ENCODE measurements at places on chromosomes 6 and 20.
A peak's percentile ranks its signal among the peaks of the same experiment; 100 is the strongest.

- DNase-seq = no peak
Measured at GRCh38 chr20:44065401-44066340, 121.3 kb downstream of the JPH2 start.

GRCh38 chr6:11653028-11653583 is 115.6 kb downstream of the TMEM170B start:
- no peak for DNase-seq

DNA sequence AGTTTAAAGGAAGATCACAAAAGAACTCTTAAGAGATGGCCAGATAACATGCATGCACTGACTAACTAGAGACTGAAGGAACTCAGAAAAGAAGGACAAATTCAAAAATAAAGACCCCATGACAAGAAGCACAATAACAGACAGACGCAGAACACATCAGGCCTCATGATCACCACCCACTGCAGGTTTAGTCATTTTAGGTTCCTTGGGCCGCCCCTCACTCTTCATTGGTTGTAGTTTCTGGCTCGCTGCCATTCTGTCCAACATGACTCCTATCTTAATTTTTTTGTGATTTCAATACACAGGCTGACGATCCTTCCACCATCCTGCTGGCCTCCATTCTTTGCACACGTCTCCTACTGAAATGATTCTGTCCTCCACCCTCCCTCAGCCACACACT is 21.6 kb downstream of the STX7 start:
- no peak for DNase-seq

- DNase-seq = no peak
Measured at GRCh38 chr6:151904631-151905030, 97.1 kb downstream of the ESR1 start.

DNA sequence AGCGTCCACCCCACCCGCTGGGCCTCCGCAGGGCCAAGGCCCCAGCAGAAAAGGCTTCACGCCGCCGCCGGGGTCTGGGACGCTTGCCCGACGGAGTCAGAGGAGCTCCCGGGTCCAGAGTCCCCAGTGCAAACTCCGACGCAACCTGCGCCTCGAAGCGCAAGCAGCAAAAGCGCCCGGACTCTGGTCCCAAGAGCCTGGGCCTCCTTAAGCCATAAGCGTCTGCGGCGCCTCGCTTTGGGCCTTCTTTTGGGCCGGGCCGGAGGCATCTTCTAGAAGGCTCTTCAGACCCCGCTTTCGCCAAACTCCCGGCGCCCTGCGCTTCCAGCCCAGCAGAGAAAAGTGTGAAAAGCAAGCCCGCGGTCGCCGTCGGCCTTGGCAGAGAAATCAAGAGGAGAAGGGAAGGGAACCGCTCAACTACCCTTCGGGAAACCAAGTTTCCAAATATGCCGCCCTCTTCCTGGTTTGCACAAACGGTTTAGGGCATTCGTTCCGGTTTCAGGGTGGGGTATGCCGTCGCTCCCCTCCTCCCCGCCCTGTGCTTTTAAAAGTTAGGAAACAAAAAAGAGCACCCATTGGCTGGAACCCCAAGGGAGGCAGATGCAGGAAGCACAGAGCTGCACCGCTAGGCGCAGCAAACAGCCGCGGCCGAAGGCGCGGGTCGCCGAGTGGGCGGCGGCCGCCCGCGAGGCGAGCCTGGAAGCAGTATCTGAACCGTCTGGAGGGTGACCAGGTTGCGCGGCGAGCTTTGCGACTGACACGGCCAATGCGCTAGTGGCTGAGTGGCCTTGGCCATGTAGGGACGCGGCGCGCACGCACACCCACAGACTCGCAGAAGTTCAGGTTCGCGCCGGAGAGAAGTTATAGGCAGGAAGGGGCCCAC is 1.2 kb downstream of the TBX18 start:
- DNase-seq = no peak

- DNase-seq = peak; percentile 44
Measured at GRCh38 chr6:39892490-39893129, 41.7 kb downstream of the MOCS1 start.
